NCI-H1930 (cell line): ENCODE measurements at places on chromosomes 3 and 15.

- no peak for DNase-seq
Observed at GRCh38 chr15:83310521-83311456, 26.3 kb upstream of the BNC1 start.

DNA sequence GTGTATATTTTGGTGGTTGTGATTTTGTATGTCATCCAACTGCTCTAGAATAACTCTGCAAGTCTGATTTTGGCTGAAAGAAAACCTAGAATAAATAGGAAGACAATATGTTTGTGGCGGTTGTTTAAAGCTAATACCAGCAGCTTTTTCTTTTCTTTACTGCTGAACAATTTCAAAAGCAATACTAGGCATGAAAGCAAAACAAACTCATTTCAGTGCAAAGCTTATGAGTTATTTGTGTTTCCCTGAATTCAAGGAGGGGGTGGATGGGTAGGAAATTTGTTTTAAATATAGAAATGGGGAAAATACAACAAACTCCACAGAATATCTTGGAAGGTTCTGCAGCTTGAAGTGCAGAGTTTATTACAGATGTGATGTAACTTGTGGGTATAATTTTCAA is 1041.9 kb upstream of the NR2F2 start:
- no peak for DNase-seq

DNA sequence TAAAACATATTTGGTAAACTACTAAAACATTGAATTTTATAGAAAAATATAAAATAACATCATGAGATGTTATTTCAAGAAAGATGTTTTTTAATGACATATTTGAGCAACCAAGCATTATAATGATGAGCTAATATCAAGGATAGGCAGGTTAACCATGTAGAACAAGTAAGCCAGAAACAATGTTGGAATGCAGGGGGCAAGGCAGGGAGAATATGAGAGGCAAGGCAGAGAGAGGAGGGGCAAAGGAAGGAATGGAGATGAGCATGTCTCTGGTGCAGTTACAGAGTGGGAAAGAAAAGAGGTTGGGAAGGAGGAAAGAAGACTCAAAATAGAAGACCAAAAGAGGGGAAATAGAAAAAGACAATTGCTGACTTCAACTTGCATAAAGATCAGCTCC is 390.4 kb downstream of the MCTP2 start:
- DNase-seq, result no peak

GRCh38 chr3:182618085-182618732 is 175.1 kb upstream of the ATP11B start:
- no peak for DNase-seq

- no peak for DNase-seq
Observed at GRCh38 chr15:48536681-48537091, 108.8 kb downstream of the FBN1 start.

- no peak for DNase-seq
Observed at GRCh38 chr3:31285833-31286486, 246.8 kb upstream of the STT3B start.

DNA sequence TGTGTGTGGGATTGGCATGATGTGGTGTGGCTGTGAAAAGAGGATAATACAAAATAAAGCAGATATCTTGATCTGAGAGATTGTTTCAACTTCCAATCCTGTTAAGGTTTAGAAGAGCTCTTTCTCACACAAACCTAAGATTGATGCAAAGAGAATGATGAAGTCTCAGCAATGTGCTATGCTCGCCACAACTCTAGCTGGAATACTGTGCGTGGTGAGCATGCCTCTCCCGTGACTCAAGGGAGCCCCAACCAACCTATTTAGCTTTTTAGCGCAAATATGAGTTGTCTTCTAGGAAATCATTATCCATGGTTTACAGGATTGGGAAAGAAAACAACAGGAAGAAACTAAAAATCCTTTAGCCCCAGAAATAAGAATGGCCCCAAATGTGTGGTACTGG is 28.5 kb downstream of the BTLA start:
- no peak for DNase-seq

DNA sequence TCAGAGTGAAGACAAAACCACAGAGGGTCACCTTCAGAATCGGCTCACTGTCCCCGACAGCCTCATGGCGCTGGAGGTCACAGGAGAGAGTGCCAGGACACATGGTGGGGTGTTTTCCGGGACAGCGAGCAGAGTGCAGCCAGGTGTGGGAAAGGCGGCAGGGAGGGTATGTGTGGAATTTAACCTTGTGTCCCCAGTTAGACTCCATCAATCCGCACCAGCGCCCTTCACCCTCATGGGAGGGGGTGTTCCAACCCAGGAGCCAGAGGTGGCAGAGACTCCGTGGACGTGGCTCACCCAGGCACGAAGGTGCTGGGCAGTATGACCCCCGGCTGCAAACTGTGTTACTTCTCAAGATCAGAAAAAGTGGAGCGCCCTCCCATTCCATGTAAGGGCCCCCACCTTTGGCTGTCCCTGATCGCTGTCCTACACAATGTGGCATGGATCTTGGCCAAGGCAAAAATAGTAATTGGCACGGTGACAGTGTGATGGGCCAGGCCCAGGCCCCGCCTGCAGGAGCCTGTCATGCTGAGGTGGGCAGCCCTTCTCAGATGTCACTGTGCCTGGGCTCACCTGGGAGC is 190.3 kb downstream of the XXYLT1 start:
- DNase-seq, result no peak

GRCh38 chr3:152519376-152519775 is 250.6 kb downstream of the MBNL1 start:
- no peak for DNase-seq

- DNase-seq, result no peak
Observed at GRCh38 chr3:62113092-62113491, 260.3 kb downstream of the FEZF2 start.

DNA sequence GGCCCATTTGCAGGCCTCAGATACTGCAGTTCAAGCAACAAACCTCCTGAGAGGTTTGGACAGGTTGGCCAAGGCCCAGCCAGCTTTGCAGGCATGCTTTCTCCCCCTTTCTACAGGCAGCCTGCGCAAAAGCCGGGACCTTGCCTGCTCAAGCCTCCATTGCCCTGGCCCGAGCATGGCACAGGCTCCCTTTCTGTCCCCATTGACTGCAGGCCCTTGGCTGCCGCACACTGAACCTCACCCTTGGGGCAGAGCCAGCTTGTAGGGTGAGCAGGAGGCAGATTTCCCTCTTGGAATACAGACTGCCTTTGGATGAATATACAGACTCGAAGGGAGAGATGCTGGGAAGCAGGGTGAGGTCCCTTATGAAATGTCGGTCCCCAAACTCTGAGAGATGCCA is 461.7 kb upstream of the PROK2 start:
- DNase-seq, result no peak

DNA sequence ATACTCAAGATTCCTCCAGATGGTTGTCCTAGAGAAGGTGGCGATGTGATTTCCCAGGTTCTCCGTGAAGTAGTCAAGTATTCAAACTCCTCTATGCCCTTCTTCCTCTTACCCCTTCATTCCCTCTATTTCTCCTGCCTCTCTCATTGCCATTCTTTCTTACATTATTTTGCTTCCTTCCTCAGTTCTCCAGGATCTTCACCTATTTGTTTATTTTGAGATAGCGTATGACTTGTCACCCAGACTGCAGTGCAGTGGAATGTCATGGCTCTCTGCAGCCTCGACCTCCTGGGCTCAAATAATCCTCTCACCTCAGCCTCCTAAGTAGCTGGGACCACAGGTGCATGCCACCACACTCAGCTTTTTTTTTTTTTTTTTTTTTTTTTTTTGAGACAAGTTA is 1.8 kb upstream of the ITPKA start:
- no peak for DNase-seq

- no peak for DNase-seq
Observed at GRCh38 chr3:33067484-33067883, 29.5 kb downstream of the GLB1 start.

DNA sequence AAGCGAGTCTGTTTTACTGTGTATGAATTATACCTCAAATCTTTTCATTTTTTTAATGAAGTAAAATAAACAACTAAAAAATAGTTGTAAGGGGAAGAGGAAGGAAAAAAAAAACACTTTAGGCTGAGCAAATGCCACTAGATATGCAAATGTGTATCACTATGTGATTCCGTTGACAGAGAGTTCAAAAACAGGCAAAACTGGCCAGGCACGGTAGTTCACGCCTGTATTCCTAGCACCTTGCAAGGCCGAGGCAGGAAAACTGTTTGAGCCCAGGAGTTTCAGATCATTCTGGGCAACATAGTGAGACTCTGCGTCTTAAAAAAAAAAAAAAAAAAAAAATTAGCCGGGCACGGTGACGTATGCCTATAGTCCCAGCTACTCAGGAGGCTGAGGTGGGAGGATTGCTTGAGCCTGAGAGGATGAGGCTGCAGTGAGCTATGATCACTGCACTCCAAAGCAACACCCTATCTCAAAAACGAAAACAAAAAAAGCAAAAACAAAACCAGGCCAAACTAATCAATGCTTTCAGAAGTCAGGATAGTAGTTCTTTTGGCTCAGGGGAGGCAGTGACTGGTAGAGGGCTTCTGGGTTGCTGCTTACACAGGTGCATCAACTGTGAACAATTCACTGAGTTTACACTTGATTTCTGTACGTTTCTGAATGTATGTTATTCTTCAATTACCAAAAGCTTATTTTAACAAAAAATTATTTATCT is 7.4 kb downstream of the PRC1 start:
- DNase-seq, result no peak

DNA sequence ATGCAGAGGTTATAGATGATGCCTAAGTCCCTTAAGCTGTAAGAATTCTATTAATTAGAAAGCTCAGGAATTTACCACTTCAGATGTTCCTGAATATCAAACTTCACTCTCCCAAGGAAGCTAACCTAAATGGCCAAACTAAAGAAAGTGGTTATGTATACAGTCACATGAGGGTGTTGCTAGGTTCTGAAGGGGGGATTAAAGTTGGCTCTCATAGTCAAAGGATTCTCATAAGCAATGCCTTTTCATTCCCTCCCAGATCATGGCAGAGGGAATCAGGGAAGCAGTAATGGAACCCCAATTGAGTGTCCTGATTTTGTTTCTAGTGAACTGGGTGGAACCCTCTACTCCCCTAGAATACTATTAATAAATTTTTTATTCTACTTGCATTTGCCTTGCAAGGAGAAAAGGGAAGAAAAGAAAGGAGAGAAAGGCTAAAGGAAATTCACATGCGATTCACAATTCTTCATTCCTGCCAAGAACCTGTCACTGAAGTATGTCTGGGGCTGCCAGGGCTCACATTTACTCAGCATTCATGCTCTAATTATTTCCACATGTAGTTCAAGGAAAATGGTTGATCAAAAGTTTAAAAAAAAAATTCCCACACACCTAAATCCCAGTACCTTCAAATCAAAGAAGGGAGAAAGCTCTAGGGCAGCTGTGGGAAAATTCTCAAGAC is 25.1 kb downstream of the FSTL1 start:
- no peak for DNase-seq

- DNase-seq, result no peak
Observed at GRCh38 chr3:142691527-142691926, 32.3 kb upstream of the TRPC1 start.

DNA sequence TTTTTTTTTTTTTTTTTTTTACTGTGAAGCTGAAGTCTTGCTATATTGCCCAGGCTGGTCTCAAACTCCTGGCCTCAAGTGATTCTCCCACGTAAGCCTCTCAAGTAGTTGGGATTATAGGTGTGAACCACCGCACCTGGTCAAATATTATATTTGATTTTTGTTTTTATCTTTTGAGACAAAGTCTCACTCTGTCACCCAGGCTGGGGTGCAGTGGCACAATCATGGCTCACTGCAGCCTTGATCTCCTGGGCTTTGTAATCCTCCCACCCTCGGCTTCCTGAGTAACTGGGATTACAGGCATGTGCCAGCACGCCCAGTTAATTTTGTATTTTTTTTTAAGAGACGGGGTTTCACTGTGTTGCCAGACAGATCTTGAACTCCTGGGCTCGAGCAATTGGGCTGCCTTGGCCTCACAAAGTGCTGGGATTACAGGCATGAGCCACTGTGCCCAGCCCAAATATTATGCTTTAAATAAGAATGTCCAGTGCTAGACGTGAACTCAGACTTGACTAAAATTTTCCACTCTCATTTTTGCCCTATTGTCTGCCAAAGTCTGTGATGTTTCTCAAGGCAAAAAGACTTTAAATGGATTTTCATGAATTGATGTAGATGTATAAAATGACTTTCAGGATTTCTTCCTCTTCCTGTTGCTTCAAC is 33.4 kb upstream of the CRBN start:
- no peak for DNase-seq

DNA sequence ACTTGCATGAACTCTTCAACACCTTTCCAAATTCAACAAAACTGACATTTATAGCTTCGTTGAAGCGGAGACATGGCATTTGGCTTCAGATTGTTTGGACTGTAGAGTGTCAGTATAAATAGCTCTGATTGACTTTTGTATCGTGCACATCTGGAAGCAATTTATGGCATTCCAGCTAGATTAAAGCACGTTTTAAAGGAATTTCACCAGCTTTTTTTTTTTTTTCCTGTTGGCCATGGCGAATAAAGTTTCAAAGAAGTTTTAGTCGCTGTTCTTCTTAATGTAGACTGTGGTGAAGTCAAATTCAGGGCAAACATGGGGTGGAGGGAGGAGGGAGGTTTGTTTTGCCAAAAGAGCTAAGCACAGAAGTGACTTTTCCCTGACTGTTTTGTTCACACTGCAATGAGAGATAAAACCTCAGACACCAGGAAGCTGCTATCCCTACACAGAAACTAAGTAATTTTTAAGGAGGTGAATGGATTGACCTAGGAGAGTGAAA is 391.0 kb upstream of the RARB start:
- no peak for DNase-seq

GRCh38 chr3:47324278-47324865 is 41.6 kb downstream of the KLHL18 start:
- peak; percentile 3 for DNase-seq

DNA sequence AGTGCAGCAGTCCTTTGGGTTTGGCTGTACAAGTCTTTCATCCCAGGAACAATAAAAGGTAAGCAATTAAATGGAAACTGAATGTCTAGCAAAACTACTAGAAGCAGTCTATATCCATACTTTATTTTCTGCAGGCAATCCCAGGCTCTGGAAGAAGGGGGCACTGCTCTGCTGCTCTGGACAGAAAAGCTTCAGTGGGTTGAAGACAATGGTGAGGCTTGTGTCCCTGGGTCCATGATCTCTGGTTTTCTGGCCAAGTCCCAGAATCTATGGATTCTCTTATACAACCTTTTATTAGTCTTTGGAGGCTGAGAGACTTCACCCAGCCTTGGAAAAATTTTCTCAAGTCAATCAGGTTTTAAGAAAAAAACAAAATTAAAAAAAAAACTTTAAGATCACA is 35.6 kb downstream of the SCAP start:
- DNase-seq, result no peak

GRCh38 chr15:73046073-73046472 is 6.2 kb upstream of the NEO1 start:
- no peak for DNase-seq

DNA sequence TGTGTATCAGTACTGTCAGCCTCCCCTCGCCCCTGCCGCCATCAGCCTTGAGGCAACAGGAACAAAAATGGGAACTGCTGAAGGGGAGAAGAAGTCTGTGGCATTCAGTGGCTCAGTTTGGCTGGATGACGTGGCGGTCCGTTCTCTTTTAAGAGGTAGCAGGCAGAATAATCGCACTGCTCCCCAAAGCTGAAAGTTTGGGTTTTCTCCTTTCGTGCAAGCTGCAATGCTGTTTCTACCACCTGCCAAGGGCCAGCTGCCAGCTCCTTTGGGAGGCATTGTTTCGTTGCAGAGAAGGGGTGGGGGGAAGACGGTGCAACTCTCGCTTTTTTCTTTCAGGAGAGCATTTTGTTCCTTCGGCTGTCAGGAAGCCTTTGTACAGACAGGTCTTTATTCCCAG is 369.6 kb upstream of the RORA start:
- DNase-seq, result no peak

- no peak for DNase-seq
Observed at GRCh38 chr3:10430805-10431204, 74.6 kb downstream of the ATP2B2 start.
